SHP77 treated with DMSO at 0.1 percent for 48 hours (cell line): ENCODE measurements at places on chromosomes 5 and 9.

GRCh38 chr9:91055845-91056244 is 254.2 kb downstream of the SYK start:
- no peak for DNase-seq

DNA sequence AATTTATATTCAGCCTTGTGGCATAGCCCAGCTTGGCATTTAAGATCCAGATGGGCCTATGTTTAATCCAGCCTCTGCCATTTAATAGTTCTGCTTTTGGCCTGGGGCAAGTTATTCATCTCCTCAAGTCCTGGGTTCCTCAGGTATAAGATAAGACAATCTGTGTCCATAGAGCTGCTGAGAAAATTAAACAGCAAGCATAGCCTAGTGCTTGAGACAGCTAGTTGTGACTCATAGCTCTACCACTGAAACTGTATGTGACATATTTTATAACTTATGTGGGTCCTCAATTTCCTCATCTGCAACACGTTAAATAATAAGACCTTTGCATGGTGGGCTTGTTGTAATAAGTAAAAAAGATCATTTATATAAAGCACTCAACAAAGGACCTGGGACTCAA is 53.3 kb upstream of the ATP10B start:
- no peak for DNase-seq

DNA sequence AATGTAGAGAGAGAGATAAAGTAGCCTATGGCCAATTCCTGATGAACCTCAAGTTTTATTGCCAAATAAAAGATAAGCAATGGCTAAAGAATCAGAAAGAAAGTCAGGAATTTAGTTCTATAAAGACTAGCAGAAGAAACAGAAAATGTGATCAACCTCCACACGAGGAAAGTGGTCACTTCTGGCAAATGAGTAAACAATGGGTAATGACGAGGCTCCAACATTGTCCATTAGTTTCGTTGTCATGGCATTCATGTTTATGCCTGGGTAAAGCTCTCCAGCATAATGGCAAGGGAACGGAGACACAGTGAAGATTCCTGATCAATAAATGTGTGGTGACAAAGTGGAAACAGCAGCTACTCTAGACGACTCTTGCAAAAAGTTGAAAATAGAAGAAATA is 341.8 kb upstream of the CTNND2 start:
- no peak for DNase-seq

DNA sequence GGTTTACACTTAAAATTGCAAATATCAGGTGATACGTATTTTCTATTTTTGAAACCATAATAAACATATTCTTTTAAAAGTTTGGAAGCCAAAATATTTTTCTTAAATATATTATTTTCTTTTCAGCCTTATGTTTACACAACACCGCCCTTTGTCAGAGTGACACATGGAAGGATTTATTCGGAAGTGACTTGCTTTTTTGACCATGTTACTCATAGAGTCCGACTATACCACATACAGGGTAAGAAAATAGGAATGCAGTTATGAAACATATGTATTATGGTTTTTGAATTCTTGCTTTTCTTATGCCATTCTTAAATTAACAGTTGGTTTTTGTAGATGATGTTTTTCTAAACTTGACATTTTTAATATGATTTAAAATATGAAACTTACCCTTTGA is 133.9 kb downstream of the MAN2A1 start:
- no peak for DNase-seq

- peak; percentile 82 for DNase-seq
Measured at GRCh38 chr5:43041669-43042175, 1.6 kb upstream of the ANXA2R start.

DNA sequence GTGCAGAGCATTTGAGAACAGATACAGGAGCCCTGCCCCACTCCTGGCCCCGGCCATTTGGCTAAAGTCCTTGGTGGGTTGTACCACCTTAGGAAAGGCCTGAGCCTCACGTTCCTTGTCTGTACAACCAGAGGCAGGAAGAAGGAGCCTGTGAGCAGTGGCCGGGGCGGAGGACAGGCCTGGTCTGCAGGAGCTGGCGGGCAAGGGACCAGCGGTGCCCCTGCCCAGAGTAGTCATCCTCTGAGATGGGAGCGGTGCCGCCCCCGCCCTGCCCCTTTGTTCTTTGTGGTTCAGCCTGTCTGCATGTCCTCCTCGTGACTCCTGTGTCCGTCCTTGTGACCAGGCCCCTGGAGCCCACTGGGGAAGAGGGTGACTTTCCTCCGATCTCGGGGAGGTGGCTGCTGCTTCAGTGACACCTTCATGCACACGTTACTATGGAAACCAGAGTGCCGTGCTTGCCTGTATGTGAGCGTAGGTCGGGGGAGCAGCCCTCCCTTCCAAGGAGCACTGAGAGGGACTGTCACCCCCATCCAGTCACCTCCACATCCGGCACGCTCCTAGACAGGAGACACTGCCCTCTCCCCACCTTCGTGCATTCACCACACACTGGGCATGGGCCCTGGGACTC is 42.9 kb downstream of the UNC5A start:
- no peak for DNase-seq

DNA sequence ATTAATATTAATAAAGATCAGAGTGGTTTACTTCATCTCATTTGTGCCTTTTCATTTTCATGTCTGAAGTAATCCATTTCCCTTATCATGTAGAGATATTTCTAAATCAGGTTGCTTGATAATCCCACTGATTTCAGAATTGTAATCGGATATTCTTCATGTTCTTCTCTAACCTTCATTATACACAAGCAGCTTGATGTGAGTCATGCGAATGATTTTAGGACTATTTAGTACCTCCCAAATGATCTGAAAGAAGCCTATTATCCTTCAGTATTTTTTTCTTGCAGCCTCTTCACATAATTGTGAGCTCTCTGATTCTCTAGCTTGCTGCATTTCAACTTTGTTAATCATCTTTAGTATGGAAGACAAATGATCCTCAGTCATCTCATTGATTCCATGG is 182.0 kb downstream of the GIN1 start:
- no peak for DNase-seq

GRCh38 chr9:121369595-121370265 is at the start of gene STOM:
Gene STOM (minus strand): TSS chr9:121370250. CDS start chr9:121370187, 63 bp downstream.
- DNase-seq, result no peak

GRCh38 chr9:136956604-136957003 is 4.5 kb downstream of the LCN12 start:
- DNase-seq, result no peak

DNA sequence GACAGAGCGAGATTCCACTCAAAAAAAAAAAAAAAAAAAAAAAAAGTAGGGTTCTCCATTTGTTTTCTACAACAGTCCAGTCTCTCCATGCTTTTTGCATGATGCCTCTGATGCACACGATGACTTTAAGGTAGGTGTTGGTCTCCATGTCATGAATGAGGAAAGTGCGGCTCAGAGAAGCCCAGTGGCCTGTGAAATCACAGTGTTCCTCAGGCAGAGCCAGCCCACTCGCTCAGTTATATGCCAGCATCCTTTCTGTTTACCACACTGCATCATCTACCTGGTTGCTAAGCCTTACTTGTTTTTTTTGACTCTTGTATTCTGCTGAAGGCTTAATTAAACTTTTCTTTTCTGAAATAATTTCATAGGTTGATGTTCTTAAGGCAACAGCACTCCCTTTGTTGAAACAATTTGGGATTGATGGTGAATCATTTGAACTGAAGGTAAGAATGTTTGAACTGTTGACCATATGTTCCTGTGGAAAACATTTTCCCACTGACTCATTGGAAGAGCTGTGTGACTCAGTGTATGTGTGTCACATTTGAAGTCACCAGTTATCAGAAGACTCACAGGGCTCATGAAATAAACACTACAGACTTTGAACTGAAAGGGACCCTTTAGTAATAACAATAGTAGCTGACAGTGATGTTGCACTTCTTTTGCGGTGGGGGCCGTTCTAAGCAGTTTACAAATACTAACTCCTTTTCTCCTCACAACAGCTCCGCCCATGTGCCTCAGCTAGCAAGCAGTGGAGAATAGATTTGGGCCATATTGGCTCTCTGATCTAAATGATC is 40.2 kb downstream of the RCL1 start:
- DNase-seq, result no peak

DNA sequence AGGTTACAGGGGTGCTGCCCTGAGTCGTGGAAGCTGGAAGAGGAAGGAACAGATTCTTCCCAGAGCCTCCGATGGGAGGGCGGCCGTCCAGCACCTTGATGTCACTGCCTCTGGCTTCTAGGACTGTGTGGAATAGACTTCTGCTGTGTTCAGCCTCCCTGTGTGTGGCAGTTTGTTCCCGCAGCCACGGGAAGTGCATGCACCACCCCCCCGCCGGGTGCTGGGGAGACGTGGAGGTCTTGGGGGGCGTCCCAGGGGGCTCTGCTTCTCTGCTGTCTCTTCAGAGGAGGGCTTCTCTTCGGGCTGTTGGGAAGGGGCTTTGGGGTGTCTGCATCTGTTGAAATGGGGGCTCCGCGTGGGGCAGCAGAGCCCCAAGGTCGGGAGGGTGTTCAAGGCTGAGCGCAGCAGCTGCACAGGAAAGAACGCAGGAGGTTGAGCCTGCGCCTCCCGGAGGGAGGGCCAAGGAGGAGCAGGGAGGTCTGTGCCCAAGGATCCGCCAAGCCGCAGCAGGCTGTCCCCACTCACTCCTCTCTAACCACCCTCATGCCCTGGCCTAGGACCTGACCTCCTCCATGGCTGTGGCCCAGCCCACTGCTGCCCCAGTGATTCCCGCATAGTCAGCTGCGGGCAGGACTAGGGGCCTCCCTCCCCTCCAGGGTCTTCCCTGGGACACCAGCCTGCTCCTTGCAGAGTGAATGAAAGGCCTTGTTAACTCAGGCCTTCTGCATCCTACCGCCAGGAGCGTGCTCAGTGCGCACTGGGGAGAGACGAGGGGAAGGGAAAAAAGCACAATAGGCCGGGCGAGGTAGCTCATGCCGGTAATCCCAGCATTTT is 45.0 kb downstream of the ROPN1L start:
- no peak for DNase-seq

DNA sequence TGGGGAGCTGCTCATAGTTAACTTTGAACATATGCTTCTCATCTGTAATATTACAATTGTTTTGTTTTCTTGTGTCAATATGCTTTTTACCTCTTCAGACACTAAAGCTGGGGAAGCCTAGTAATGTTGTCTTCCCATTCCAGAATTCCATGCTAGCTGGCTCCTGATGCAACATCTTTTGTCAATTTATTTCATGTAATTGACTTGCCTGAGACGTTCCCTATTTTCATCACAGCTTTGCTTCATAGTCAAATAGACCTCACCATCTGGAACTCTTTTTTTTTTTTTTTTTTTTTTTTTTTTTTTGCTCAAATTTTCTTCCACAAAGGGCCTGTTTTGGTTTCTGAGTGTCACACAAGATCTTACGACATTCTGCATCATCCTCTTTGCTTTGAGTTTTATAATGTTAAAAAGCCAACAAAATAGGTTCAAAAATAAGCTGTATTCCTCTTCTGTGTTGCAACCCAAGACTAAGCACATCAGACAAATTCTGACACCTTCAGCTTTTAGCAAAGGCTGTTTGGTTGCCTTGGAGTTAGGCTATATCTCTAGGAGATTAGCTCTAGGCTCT is 235.2 kb downstream of the NR3C1 start:
- DNase-seq, result no peak

- no peak for DNase-seq
Measured at GRCh38 chr9:101030086-101030391, 1.5 kb downstream of the PLPPR1 start.

DNA sequence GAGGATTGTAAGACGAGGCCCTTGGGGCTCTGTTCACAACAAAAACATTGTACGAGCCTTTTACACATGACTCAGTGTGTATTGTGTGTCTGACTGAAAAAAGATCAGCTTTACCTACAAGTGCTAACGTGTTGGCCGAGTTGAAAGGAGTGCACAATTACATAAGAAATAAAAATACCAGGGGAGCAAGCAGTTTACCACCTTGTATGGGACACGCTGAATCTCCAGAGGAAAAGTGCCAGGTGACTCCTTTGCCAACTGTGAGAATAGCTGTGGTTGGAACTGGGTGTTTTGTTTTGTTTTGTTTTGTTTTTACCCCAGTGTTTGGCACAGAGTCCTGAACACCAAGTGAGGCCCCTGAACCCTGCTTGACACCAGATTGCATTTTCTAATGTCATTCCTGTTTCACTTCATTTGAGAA is 32.8 kb upstream of the ZSWIM6 start:
- DNase-seq, result no peak

DNA sequence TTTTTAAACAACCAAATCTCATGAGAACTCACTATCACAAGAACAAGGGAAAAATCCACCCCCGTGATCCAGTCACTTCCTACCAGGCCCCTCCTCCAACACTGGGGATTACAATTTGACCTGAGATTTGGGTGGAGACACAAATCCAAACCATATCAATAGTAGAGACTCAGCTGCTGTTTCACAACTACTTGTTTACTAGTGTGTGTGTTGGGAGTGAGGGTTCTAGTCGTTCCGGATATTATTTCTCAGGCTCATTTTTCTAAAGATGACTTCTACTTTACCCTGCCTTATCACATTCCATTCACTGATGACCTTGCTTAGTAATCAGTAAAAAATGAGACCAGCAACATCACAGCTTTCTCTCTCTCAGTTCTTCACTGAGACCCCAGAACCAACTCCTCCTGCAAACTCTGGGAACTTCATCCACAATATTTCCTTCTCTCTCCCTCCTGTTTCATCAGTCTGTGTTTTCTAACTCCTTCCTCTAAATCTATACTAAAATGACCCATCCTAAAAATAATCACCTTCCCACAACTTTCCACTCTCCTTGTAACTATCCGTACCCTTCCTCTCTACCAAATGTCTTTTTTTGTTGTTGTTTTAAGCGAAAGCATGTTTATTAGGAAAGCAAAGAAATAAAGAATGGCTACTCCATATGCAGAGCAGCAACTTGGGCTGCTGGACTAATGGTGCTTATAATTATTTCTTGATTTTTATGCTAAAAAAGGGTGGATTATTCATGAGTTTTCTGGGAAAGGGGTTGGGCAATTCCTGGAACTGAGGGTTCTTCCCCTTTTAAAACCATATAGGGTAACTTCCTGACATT is 121.5 kb upstream of the SPRY4 start:
- DNase-seq, result no peak

DNA sequence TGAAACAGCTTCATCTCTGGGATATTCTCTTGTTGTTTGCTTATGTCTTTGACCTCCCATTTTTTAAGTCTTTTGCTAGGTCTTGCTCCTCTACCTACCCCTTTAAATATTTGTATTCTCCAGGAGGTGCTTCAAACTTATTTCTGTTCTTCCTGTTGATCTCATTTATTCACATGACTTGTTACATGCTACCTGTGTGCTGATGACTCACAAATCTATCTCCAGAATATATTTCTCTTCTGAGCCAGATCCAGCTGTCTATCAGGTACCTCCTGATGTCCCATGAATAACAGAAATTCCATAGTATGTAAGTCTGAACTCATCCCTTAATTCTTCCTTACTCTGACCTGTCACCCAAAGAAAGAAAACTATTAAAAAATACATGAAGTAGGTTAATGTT is 11.0 kb downstream of the NIPBL start:
- no peak for DNase-seq

- no peak for DNase-seq
Measured at GRCh38 chr5:133467826-133468463, 144.4 kb downstream of the FSTL4 start.

DNA sequence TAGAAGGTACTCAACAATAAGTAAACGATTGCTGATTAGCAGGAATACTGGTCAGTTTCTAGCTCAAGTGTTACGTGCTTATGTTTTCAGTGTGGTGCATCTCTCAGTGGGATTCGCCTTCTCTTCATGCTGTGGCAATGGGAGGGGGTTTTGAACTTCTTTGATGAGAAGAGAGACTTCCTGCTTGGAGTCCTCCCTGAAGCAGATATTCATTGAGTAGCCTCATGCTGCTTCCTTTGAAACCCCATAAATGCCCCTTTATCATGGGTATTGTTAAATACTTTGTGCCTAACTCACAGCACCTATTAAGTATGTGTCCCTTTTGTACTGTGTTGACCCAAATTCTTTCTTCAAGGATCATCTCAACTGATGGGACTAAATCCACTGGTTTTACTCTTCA is 116.5 kb downstream of the DOCK8 start:
- DNase-seq, result no peak

GRCh38 chr5:98069876-98070512 is 703.5 kb upstream of the RGMB start:
- no peak for DNase-seq
